ENCODE measurements at places on chromosomes 3 and 15. TPM values are rescaled to one million over a fixed set of nuclear protein-coding genes. Genes with fewer than 3 reads are reported as not detected.
A peak's percentile ranks its signal among the peaks of the same experiment; 100 is the strongest.

The AMIGO3 gene
- polyA plus RNA-seq = 0.46 TPM

DNA sequence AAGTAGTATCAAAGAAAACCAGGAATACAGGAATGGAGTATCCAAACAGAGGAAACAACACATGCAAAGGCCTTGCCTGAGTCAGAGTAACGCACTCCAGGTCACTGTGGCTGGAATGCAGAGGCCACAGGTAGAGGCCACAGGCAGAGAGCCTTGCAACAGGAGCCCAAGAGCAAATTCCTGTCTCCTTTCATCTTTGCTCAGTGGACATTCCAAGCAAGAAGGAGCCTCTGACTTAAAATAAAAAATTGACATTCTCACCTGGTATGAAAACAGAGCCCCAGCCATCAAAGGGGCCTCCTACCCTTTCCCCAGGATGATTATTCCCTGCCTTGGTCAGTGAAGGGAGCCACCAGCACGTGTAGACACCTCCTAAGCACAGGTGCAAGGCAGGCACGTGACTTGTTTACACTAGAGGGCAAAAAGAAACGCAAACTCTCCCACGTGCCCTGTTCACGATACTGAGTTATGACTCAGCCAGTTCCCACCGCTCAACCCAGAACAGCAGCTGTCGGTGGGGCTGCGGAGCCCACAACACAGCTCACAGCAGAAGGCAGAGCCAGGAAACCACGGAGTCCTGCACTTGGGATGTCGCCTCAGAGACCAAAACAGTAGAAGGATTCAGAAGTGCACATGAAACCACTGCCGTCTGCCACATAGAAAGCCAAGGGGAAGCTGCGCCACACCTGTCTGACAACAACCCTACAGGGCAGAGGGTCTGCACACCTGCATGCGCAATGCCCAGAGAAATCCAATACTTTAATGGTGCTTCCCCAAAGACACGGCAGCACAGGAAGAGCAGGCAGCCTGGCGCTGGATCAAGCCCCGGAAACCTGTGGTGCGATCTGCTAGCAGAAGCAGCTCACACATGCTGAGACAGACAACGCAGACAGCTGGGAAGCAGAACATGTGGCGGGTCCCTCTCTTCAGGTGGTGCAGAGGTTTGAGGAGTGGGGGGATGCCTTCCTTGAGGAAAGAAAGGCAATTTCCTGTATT lies 52.1 kb downstream of the ITGB5 start:
- peak; percentile 78 for DNase-seq

DNA sequence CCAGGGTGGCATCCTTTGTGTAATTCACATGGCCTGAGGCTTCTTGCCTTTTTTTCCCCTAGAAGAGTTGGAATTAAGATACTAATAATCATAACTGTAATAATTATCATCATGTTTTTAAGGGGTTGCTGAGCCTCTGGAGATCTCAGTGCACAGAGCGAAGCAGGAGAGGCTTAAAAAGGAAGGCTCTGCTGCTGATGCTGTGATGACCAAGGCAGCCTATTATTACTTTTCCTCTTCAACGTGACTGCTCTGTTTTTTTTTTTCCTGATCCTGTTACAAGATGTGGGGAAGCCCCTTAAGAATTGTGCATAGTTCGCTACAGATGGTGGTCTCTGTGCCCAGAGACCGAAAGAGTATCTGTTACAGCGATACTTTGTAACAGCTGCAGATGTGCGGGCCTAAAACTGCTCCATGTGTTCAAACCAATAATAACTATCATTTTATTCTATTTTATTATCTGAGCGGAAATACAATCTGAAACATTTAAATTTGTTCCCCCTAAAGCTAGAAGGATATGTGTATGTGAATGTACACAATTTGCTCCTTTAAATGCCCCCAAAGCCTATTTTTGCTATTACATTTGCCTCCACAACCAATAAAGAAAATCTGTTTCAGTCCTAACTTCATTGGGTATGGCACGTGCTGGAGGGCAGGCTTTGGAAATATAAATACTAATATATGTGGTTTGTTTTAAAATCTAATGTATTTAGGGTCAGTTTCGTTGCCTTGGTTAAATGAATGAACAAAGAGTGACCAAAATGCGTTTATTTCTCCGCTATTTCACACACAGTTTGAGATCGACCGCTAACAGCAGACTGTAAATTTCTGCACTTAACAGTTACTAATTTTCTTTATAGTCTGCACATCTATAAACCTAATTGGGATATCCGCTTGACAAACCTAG lies 4.6 kb downstream of the SHOX2 start:
- no peak for DNase-seq

GRCh38 chr3:191296041-191296541 lies 33.1 kb upstream of the CCDC50 start:
- no peak for DNase-seq

The EEF1AKMT4 gene
- polyA plus RNA-seq = 6.5 TPM

GRCh38 chr3:123984957-123985356 lies 7.0 kb downstream of the ROPN1 start:
- no peak for DNase-seq

DNA sequence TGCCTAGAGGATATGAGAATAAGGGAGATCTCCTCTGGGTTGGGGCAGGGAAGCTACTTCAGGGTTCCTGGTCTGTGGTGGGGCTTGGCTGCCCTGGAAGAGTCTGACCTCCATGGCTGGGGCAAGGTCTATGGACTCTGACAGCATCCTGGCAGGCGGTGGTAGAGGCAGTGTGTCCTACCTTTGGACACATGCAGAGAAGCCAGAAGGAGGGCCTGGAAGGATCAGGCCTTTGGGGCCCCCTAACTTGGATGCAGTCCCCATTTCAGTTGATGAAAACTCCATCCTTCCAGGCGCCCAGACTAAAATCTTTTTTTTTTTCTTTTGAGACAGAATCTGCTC lies 10.4 kb downstream of the SPTBN5 start:
- DNase-seq = no peak

All from sigmoid colon (tissue), 7 donors.